ENCODE measurements at places on chromosomes 7 and 10. TPM values are rescaled to one million over a fixed set of nuclear protein-coding genes. Genes with fewer than 3 reads are reported as not detected.

LSM8 gene
- 30.4 TPM for total RNA-seq

PLCE1 gene
- 1.1 TPM for total RNA-seq

LLCFC1 gene
- not detected for total RNA-seq

USP6NL gene
- total RNA-seq = 11.0 TPM

LRRC17 gene
- total RNA-seq = 207 TPM

NPFFR1 gene
- total RNA-seq = under 0.01 TPM

CREB3L2 gene
- 41.2 TPM for total RNA-seq

FANK1 gene
- 5.7 TPM for total RNA-seq

NODAL gene
- total RNA-seq = not detected

SFXN4 gene
- total RNA-seq = 9.8 TPM

CYP3A7 gene
- total RNA-seq = not detected

GPER1 gene
- total RNA-seq = 3.2 TPM

Measured in aortic smooth muscle cell (primary cell).